ENCODE measurements at places on chromosomes 5 and 9.
A peak's percentile ranks its signal among the peaks of the same experiment; 100 is the strongest.

GRCh38 chr5:130141659-130142320, 237.5 kb downstream of the CHSY3 start:
- peak; percentile 33 for DNase-seq

DNA sequence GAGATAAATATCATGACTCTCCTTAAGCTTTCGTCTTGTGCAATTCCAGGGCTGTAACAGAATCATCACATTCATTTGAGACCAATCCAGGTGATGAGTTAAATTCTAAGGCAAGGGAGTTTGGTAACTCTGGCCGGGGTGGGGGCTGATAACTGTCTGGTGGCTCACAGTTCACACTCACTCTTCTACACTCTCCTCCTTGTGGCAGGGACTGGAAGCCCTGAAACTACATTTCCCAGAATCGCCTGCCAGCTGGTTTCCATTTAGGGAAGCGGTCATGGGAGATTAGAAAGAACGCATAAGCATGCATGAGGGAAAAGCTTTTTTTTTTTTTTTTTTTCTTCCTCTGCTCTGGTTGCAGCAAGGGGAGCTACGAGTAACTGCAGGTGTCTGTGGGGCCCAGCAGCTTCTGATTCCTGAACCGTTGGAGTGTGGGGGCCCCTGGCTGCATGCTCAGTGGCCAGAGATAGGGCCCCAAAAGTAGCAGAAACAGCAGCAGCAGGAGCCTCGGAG, 154.8 kb upstream of the TBC1D2 start:
- peak; percentile 48 for DNase-seq

DNA sequence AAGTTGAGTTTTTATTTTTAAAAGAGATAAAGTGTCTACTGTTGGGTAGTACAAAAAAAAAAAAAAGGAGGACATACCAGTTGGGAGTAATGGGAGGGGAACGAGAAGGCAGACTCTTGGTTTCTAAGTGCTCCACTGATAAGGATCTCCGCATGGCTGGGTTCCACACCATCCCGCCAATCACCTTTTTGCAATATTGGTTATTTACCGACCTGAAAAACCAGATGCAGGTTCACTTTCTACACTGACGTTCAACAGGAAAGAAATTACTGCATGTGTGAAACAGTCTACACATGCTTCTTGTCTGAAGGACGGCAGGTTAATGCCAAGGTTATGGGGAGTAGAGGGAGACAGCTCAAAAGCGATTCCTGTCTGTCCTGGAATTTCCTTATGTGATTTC, 75.5 kb downstream of the PTPN3 start:
- DNase-seq = no peak

- DNase-seq = no peak
These were observed 319.2 kb upstream of the PANK3 start for GRCh38 chr5:168898247-168898911.

DNA sequence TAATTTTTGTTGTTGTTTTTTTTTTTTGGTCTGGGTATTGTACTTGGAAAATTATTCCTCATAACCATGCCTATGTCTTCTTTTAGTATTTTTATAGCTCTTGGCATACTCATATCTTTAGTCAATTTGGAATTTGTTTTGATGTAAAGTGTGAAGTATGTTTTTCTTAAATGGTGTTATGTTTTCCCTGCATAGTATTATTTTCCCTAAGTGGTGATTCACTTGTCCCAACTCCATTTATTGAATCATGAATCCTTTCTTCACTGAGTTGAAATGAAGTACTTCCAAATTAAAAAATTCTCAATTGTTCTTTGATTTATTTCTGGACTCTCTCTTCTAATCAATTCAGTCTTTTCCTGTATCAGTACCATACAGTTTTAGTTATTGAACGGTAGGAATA, 46.5 kb downstream of the POLK start:
- DNase-seq = no peak

DNA sequence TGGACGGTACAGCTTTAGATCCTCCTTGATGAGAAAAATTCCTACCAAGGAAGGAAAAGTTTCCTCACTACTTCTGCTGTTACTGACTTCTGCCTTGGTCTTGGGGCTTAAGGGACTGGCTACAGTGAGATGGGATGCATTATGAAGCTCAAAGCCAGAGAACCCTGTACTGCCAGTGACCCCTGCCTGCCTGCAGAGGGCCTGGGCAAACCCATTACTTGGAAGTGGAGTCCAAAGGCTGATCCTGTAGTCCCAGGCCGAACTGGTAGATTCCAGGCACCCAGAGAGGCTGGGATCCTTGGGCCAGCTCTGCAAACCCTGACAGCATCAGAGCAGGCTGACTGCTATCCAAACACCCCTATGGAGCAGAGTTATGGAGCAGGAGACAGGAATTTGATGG, 25.7 kb upstream of the NR5A1 start:
- no peak for DNase-seq

- DNase-seq = no peak
These were observed 22.0 kb upstream of the TIFAB start for GRCh38 chr5:135473956-135474670.

- DNase-seq = no peak
These were observed 14.0 kb downstream of the BBLN start for GRCh38 chr9:128174062-128174461.

DNA sequence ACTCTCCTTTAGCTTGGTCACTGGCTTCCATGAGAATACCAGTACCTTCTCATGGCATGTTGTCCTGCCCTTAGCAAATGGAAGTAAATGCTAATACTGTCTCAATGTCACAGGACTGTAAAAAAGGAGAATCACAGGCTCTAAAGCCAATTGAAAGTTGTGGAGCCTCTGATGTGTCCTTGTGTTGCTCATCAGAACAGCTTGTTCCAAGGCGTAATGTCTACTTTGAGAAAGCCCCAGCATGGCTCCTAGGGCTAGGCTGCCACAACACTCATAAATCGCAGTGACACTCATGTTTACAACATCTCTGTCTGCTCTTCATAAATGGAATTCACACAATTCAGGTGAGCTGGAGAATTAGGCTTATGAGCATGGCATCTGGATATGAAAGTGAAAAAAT, 94.9 kb downstream of the ACTL7B start:
- DNase-seq = no peak

DNA sequence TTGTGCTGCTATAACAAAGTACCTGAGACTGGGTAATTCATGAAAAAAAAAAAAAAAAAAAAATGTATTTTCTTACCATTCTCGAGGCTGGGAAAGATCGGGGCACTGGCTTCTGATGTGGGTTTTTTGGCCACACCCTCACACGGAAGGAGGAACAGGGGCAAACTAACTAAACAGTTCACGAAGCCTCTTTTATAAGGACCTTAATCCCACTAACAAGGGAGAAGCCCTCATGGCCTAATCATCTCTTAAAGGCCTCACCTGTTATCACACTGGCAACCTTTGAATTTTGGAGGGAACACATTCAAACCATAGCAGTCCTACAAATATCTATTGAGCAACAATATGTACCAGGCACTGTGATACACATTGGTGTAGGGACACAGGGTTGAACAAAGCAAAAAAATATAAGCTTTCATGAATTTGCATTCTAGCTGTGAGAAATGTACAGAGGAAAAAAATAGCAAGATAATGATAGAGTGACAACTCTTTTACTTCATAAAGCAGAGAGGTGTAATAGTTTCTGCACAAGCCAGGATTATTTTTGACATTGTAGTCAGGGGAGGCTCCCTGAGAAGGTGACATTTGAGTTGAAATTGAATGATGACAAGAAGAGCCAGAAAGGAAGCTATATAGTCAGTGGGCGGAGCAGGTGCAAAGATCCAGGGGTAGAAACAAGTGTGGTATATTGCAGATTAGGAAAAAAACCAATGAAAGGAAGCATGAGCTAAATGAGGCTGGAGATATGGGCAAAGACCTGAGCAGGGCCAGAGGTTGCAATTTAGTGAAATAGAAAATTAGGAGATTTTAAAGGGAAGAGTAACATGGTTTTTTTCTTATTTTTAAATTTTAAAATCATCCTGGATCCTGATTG, 68.1 kb upstream of the GRAMD2B start:
- DNase-seq = no peak

GRCh38 chr5:153598099-153598498, 107.6 kb downstream of the GRIA1 start:
- no peak for DNase-seq

GRCh38 chr5:53877243-53877642, 316.8 kb downstream of the NDUFS4 start:
- no peak for DNase-seq

- no peak for DNase-seq
These were observed 156.5 kb downstream of the PAPPA start for GRCh38 chr9:116309900-116310611.

DNA sequence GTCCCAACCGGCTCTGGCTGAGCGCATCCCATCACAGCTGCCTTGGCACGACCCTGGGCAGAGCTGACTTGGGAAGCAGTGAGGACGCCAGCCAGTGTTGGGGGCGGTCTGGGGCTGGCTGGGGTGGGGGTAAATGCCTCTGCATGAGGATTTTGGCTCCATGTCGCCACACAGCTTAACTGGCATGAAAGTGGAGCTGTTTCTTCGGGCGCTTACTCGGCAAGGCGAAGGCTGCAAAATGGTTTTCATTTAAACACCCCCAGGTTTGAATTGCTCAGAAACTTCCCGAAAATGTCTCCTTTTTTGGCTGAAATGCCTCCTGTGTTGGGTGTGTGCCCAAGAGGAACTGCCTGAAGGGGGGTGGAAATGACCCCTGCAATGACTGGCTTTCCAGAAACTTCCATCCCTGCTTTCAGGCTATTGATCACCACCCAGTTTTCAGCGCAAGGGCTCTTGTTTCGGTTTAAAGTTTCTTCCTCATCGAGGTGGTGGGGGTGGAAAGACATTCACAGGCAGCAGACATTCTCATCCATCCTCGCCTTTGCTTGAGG, 38.3 kb downstream of the PTGES start:
- no peak for DNase-seq

- no peak for DNase-seq
These were observed 523 bp downstream of the MAML1 start for GRCh38 chr5:179732918-179733771.

DNA sequence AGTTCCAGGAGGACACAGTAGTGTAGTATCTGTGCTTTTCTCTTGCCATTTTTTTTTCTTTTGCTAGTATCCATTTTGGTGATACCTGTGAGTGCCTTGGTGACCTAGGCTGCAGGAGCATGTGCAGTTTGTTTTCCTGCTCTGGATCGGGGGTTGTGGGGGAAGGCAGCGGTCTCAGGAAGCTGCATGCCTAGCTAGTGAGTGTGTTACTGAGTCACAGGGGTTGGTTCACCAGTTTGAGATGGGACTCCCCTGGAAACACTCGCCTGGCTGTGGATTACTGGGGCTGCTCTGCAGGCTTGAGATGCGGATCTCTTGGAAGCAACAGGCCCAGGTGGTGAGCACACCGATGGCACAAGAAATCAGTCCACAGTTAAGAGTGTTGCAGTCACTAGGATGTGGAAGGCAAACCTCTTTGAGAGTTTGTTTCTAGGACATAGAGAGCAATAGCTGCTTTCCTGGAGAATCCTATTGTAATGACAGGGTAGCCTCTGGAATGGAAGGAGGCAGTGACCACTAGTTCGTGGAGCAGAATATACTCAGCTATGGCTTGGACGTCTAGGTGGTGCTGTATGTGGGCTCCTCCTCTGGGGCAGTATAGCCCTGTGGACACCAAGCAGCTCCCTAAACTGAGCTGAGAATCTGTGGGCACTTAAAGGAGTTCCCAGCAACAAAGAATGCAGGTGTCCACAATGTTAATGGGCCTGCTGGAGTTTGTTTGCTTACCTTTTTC, 20.0 kb upstream of the SPATA31E1 start:
- DNase-seq = peak; percentile 90

- peak; percentile 29 for DNase-seq
These were observed 341.5 kb upstream of the ST8SIA4 start for GRCh38 chr5:101244621-101245020.
